Ovary (tissue), 10 donors: ENCODE measurements at places on chromosomes 5 and 9. TPM values are rescaled to one million over a fixed set of nuclear protein-coding genes. Genes with fewer than 3 reads are reported as not detected.

The PLPP7 gene
- 11.0 TPM for total RNA-seq

DNA sequence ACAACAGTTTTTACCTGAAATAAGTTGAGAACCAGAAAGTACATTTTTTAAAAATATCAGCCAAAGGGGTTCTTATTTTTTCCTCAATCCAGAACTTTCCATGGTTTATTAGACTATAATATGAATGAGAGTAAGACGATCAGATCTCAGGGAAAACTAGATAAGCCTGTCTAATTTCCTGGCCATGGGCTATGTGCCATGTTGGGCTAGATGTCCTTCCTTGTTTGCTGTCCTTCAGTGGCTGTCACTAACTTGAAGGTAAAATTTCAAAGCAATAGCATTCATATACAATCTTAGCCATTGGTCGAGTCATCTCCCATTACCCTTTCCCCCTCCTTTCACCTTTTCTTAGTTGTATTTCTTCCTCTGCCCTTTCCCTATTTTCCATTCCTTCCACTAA, 179.5 kb upstream of the PPP1R2B start:
- DNase-seq: no peak
- H3K4me1 ChIP-seq: no peaks in the 10 kb centered on the region
- H3K36me3 ChIP-seq: no peaks in the 10 kb centered on the region
- no peaks in the 10 kb centered on the region for H3K27me3 ChIP-seq

DNA sequence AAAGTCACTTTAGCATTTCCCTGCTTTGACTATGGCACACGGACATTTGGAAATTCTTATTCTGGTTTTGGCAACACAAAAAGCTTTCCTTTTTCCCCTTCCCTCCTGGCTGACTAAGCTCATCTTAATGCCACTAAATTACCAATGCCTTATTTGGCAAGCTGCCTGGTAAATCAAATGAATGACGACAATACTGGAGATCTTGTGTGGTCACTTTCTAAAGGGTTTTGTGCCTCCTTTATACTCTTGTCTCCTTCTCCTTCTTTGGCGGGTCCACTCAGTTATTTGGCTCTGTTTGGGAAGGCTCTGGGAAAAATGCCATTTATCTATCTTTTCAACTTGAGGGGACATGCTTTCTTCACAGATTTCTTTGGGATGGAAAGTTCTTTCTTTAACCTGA, 34.9 kb downstream of the SH3GL2 start:
- H3K4me1 ChIP-seq: no peaks in the 10 kb centered on the region
- H3K27ac ChIP-seq: no peak overlapping the region
- no peaks in the 10 kb centered on the region for H3K36me3 ChIP-seq
- H3K4me3 ChIP-seq: no peak overlapping the region
- no peak for DNase-seq

The CDH6 gene
- total RNA-seq: 0.68 TPM

DNA sequence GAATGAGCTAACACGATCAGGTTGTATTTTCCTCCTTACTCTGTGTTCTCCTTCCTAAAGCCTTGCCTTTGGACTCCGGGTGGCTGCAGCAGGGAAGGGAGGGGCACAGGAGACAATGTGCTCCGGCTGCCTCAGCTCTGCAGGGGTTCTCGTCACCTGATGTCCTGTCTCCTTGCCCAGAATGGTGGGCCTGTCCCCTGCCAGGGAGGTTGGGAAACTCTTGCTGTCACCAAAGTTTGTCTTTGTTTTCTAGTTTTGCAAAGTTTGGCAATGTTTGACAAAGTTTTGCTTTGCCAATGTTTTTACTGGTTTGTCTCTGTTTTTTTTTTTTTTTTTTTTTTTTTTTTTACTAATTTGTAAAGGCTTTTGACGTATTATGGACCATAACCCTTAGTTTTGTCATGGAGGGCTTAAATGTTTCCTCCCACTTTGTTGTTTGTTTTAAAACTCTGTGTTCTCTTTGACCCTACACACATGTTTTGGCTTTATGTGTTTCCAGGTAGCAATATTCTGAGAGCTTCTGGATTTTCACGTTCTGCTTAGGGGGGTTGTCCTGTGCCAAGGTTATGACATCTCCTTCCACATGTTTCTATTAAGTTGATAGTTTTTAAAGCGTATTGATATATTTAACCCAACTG, 49.3 kb downstream of the GADD45G start:
- no peaks in the 10 kb centered on the region for H3K27me3 ChIP-seq
- H3K27ac ChIP-seq: no peak overlapping the region
- DNase-seq: no peak
- H3K4me3 ChIP-seq: no peak overlapping the region
- no peaks in the 10 kb centered on the region for H3K36me3 ChIP-seq

The DMGDH gene
- total RNA-seq: 4.1 TPM
